ENCODE measurements at places on chromosomes 2 and 18. TPM values are rescaled to one million over a fixed set of nuclear protein-coding genes. Genes with fewer than 3 reads are reported as not detected.

DNA sequence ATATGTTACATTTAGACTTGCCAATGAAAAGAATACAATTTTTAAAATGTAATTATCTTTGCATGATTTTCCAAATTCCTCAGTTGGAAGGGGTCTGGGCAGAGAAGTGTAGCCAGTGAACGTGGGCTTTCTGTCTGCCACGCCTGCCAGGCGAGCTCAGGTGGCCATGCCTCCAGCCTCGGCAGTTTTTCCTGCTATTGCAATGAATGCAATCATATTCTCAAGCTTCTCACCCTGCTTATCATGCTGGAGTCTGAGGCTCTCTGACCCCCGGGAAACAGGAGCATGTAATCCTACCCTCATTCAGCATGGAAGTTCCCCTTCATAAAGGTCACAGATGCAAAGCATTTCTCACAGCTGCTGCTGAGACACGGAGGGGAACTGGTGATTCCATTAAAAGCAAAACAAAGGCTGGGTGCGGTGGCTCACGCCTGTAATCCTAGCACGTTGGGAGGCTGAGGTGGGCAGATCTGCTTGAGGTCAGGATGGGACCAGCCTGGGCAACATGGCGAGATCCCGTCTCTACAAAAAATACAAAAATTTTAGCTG is 154.8 kb downstream of the MBP start:
- peak; percentile 43 for DNase-seq

GRCh38 chr2:10900216-10901109 is 11.3 kb upstream of the KCNF1 start:
- DNase-seq = peak; percentile 55

GRCh38 chr2:108376774-108377173 is 980 bp upstream of the SULT1C4 start:
- no peak for DNase-seq

- DNase-seq = no peak
These were observed 511.5 kb downstream of the NYAP2 start for GRCh38 chr2:225911019-225911418.

GRCh38 chr2:71417300-71418202 is 35.8 kb upstream of the DYSF start:
- DNase-seq = no peak

- DNase-seq = no peak
These were observed 86.0 kb upstream of the MAPK4 start for GRCh38 chr18:50473881-50474280.

- no peak for DNase-seq
These were observed 3.4 kb downstream of the IRS1 start for GRCh38 chr2:226796012-226796839.

DNA sequence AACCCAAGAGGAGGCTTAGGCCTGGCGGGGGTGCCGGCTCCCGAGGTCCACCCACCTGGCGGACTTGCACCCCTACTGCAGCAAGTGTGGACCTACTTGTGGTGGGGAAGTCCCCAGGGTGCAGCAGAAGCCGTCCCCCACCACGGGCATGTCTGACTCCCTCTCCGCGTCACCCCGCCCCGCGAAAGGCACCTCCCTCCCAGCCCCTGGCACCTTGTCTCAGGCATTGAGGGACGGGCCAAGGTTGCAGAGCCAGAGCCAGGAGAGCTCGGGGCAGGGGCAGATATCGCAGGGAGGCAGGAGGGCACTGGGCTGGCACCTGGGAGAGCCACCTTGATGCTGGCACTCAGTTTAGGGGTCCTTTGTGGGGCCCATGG is 19.0 kb downstream of the CROCC2 start:
- peak; percentile 37 for DNase-seq

DNA sequence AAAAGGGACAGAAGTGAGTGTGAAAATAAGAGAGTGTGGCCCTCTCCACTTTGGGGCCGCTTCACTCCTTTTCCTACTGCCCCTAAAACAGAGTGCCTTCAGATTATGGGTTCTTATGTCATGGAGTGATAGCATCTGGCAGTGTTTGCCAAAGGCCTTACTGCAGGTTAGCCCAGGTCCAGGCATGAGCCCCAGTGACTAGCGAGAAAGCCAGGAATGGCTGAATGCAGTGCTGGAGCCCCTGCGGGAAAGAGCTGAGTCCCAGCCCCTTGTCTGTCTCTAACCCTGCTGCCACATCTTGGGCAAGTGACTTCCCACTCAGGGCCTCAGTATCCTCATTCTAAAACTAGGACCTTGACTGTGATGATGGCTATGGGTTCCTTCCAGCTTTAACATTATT is 6.0 kb downstream of the IGFBP5 start:
- DNase-seq = no peak

The INHA gene
- not detected for total RNA-seq

The RFX8 gene
- total RNA-seq = not detected

The PLEK gene
- 0.45 TPM for total RNA-seq
